ENCODE measurements at places on chromosomes 6 and 20.

- no peak for DNase-seq
These were observed 456.4 kb downstream of the COL12A1 start for GRCh38 chr6:74749211-74750147.

- peak; percentile 82 for DNase-seq
These were observed 290.3 kb upstream of the STXBP5 start for GRCh38 chr6:146913842-146914488.

- DNase-seq: no peak
These were observed 419.5 kb downstream of the DHX35 start for GRCh38 chr20:39381595-39381994.

DNA sequence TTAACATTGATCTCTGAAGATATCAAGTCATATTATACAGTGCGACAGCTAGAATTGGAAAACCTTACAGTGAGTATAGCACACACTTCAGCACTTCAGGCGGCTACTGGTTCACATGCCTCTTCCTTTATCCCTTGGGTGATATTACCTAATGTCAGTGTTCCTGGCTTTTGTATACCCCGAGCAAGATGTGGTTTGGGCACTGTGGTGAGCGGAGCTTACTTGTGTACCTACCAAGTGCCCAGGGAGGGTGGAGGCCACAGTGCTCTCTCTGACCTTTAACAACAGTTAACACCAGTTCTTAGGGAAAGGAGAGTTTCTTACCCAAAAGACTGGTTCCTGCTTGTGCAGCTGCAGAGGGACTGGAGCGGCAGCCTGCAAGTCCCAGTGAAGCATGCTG lies 64.4 kb downstream of the PTPN1 start:
- DNase-seq: no peak

DNA sequence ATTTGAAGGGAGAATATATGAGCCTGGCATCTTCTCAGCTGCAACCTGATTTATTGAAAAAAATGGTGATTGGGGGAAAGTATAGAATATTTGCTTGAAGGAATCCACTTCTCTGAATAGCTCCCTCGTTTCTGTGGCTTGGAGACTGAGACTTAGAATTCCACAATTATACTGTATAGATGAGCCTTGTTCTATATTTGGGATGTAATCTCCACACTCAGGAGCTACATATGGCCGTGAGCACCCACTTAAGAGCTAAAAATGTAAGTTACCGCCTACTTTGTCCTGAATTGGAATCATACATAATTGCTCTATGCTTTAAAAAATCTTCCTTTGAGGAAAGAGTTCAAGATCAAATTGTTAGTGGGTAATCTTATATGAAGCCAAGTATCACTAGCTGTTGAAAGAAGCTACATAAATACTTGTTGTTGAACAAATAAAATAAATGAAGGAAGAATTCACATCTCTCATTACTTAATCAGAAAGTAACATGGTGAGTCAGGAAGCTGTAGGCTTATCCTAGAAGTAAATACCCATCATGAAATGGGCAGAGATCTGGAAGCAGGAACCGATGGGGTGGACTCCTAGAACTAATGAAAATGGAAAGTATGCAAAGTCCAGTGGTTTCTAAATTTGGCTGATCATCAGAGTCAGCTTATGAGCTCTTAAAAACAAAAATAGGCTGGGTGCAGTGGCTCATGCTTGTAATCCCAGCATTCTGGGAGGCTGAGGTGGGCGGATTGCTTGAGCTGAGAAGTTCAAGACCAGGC lies 254.3 kb downstream of the SOX4 start:
- no peak for DNase-seq

DNA sequence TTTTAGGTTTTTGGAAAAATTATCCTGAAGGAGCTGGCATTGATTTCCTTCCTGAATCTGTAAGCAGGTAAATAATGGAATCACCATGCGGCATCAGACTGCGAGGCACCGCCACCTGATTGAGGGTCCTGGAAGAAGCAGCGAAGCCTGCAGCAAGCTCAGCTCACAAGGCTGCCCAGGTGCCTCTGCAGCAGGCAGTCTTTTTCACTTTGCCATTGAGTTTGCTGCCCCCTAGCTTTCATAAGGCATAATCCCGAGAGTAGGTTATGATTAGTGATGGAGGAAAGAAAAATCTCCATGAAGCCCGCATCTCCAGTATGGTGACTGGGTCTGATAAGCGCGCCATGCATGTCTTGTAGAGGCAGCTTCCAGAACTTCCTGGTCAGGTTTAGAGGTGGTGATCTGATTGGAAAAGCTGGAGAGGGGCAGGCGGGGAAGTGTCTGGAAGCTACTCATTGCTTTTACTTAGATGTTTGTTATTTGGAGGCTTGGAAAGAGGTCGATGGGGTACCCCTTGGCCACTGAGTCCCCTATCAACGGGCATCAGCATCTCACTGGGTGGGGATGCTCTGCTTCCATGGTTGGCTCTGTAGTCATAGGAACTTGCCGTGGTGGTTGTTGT lies 26.7 kb downstream of the IYD start:
- DNase-seq: no peak

GRCh38 chr20:48155268-48155667 lies 370.0 kb upstream of the SULF2 start:
- DNase-seq: no peak

DNA sequence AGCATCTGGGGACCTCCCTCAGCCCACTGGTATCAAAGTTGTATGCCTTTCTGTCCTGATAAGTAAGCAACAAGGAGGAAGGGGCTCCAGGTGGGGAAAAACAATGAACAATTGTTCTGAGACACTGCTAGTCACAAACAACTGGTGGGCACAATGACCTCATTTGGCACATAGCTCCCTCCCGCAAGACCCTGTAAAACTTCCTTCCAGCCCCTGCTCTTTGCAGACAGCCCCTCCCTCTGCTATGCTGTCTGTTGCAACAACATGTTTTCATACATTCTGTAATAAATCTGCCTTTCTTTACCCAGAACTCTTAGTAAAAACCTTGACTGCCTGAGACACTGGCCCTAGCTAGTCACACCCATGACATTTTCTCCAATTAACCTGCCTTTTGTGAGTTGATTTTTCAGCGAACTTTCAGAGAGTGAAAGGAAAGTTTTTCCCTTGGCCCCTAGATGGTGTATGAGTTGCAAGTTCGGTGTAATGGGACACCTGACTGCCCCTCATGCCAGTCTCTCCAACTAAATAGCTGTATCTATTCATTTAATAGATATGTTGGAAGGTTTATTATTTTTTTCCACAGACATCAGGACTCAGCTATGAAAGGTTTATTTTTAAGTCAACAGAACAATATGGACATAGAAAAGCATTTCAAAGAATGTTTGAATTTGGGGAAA lies 142.3 kb upstream of the SLC22A16 start:
- DNase-seq: no peak

DNA sequence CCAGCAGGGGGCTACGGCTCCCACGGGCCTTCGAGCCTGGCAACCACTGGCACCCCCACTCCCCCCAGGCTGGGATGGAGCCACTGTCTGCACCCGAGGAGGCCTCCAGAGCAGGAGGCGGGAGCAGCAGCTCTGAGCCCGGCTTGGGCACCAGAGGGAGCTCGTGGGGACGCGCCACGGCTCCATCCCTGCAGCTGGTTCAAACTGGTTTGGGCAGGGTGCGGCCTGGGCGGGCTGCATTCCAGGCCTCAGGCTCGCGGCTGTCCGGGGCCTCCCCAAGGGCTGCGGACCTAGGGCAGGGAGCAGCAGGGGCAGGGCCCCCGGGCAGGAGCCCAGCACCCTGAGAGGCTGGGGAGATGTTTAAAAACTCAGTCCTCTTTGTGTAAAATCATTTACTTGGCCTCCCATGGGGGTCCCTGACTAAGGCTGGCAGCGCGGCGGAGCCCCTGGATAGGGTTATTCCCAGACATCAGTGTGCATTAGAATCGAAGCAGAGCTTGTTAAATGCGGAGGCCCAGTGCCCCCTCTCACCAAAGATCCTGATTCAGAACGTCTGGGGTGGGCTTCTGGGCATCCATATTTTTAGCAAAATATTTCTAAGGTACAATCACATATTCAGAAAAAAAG lies 4.1 kb upstream of the BCAS4 start:
- peak; percentile 93 for DNase-seq

GRCh38 chr6:32113386-32114352 lies 4.5 kb upstream of the TNXB start:
- peak; percentile 89 for DNase-seq

DNA sequence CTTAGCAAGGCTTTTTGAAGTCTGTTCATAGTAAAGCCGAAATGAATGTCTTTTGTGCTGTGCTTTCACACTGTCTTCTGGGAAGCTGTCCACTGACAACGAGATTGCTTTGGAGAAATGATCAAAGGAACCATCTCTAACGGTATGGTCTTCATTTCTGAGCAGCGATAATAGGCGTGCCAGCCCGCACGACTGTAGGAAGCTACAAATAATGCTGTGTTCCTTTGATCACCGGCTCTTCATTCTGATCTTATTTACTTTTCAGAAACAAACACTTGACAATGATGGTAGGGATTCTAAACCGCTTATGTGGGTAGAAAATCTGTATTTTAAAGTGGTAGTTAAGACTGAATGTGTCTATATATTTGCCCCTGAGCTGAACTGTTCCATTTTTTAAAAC lies 306.6 kb upstream of the EXOC2 start:
- DNase-seq: no peak

- no peak for DNase-seq
These were observed 325.6 kb downstream of the CENPW start for GRCh38 chr6:126665551-126665950.

- DNase-seq: no peak
These were observed 62.1 kb downstream of the WDR27 start for GRCh38 chr6:169639653-169640278.

Data from T1000 (cell line).